Stimulated activated CD4-positive, alpha-beta T cell treated with anti-CD3 and anti-CD28 coated beads, Interleukin-1b, Interleukin-23, amount 100 ng/mL, for 24 hours (primary cell): ENCODE measurements at places on chromosomes 6 and 20.

- no peak for DNase-seq
These were observed 47.8 kb downstream of the ELOVL5 start for GRCh38 chr6:53300656-53301551.

DNA sequence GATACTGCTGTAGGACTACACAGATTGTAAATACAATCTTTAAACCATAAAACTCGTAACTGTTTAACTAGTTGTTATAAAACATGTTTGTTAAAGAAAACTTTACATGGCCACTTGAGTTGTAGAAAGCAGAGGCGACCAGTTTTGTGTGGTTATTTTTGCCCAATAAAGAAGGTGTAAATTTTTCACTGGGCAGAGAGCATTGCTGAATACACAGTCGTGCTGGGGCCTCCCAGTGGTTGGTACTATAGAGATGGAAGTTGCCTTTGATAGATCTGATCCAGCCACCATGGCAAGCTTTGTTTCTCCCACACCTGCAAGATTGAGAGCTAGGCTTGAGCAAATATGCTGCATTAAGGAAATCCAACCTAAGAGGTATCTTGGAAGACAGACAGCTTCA, 34.0 kb upstream of the YWHAB start:
- DNase-seq = no peak

GRCh38 chr20:64130876-64131275, 23.5 kb upstream of the NPBWR2 start:
- no peak for DNase-seq

DNA sequence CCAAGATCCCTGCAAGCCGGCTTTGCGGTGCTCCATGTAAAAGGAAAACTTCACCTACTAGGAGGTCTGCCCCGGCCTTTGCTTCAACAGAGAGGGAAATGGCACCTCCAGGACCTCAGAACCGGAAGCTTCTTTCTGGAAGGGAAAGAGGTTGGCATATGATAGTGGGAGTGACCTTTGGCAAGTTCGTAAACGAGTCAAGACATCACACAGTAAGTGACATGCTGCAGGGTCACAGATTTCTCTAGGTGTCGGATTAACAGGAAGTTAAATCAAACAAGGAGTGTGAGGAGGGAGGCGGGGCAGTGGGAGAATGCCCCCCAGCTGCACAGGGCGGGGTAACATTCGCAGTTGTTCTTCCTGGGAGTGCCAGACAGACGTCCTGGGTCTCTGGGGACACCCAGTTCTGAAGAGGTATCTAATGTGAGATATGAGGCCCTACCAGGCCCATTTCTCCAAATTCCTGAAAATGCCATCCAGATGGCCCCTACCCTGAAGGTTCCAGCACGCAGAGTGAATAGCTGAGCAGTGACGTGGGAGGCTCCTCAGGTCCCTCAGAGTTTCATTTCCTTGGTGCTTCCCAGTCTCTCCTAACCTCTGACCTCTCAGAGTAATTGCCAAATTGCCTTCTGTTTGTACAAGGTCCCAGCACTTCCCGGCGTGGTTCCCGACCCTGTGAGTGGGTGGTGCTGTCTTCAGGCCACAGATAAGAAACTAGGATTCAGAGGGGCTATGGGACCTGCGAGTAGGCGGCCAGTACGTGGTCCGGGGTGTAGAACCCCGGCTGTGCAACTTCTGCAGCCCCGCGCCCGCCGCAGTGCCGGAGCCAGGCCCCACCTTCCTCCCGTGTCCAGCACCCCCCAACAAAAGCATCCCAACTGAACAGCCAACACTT, 1.9 kb downstream of the RRBP1 start:
- no peak for DNase-seq

DNA sequence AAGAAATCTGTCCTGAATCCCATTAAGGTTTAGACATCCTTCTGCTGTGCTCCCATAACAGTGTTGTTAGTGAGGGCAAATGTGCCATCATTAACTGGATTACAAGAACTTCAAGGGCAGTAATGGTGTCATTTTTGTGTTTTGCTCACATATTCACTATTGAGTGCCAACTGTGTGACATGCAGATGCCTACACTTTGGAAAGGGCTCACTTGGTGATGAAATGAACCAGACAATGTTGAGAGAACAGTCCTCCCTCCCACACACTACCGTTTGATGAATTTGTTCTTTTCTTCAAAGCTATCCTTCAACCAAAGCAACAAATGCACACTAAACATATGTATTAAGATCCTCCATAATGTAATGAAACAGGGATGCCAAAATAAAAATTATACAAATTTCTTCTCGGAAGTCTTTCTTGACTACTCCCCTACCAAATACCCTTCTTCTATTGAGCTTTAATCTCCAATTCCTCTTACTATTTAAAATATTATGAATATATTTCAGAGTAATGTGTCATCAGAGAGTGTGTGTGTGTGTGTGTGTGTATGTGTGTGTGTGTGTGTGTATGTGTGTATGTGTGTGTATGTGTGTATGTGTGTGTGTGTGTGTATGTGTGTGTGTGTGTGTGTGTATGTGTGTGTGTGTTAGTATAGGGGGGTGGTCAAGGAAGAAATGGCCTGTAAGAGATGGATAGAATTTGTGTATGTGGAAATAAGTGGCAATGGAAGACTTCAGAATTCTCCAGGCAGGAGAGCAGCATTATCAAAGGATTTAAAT, 92.3 kb upstream of the ENPP5 start:
- no peak for DNase-seq

DNA sequence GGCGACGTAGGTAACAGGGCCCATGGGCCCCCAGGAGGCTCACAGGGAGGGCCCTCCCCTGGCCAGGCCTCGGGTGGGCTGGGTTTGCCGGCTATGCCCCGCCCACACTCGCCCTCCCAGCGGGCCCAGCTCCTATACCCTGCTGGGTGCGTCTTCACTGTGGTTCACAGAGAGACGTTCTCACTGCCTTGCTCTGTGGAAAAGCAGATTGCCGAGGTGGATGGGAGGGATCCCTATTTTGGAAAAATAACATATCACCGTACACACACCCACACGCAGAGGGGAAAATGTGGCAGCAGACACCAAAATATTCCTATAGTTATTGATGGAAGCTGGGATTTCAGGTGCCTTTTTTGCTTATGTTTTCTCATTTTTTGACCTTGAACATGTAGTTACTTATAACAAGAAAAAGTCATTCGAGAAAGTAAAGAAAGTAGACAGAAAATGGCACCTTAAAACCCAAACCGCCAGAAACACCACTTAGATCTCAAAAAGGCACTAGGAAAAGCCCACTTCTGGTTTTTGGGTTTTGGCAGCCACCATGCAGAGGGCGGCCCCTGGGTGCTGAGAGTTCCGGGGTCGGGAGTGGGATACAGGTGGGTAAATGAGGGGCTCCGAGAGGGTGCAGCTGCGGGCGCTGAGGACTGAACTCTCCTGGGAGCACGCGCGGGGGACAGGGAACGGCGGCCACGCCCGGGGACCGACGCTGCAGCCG, 49.4 kb downstream of the TMEM242 start:
- peak; percentile 52 for DNase-seq

DNA sequence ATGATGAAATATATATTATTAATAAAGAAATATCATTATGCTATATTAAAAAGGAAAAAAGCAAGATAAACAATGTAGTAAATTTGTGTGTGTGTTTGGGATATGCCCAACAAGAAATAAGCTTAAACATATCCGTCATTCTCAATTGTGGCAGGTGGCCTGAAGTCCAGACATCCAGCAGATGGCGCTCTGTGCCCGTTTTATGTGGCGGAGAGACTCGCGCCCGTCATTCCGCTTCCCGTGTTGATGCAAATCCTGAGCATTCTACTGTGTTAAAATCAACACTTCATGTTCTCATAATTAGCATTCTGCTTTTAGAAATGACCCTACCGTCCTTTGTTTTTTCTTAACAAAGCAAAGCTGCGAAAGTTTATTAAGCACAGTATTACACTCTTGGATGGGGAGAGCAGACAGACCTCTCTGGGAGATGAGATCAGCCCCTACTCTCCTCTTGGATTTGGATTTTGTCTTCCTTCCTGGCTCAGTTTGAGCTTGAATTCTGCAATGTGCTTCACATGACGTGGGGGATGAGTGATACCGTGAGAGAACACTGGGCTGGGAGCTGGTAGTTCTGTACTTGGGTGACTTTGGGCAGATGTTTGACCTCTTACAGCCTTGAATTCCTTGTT, 125.8 kb downstream of the MCHR2 start:
- DNase-seq = peak; percentile 57

GRCh38 chr6:125637207-125637606, 112.2 kb upstream of the HEY2 start:
- no peak for DNase-seq

- DNase-seq = no peak
These were observed 1.9 kb upstream of the HMGA1 start for GRCh38 chr6:34234667-34235306.

- DNase-seq = no peak
These were observed 52.4 kb upstream of the LYRM2 start for GRCh38 chr6:89690944-89691324.

GRCh38 chr20:47765691-47766594, 19.3 kb downstream of the SULF2 start:
- DNase-seq = no peak

- no peak for DNase-seq
These were observed 25.6 kb upstream of the ARMH2 start for GRCh38 chr6:24824142-24824938.

DNA sequence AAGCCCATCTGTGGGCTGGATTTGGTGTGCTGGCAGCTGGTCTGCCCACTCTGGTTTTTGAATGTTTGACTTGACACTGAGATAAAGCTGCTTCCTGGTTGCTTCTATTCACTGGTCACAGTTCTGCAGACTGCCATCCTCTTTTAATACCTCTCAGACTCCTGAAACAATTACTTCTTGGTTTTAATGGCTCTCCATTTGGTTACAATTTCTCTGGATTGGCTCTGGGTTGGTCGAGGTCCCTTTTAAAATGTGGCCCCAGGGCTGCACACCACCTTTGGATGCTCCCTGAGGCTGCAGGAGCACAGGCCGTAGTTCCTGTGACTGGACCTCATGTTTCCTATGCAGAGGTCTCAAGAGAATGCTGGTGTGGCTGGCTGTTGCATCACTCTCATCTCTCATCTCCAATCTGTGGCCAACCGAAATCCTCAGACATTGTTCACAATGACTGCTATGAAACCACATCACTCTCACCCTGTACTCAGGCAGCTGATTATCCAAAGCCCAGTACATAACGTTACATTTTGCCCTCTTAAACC, 98.5 kb downstream of the INSM1 start:
- DNase-seq = no peak

DNA sequence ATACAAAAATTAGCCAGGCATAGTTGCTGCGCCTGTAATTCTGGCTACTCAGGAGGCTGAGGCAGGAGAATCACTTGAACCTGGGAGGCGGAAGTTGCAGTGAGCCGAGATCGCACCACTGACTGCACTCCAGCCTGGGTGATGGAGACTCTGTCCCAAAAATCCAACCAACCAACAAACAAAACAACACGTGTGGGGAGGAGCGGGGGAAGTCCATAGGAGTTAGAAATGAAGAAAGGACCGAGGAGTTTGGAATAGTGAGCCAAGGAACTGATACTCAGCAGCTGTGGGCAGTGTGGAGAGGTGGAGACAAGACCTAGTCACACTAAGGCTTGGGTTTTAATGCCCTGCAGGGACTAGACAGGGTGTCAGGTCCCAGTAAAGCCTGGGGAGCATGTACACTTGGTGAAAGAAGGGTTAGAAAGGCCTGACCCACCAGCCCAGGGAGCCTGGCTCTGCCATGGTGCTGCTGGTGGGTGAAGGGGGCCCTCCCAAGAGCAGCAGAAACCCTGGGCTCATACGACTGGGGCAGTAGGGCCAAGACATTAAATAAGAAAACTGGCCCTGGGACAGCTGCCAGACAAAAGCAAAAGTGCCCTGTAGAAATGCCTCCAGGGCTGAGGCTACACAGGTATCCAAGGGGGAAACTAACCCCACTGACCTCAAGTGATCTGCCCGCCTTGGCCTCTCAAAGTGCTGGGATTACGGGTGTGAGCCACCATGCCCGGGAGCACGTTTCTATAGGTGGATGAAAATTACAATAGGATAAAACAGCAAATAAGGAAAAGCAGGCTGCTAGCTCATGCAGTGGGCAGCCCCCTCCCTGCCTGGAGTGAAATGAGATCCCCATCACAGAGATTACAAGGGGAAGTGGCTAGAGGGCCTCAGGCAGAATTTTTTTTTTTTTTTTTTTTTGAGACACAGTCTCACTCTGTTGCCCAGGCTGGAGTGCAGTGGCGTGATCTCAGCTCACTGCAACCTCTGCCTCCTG, 58.0 kb downstream of the MYH7B start:
- no peak for DNase-seq

DNA sequence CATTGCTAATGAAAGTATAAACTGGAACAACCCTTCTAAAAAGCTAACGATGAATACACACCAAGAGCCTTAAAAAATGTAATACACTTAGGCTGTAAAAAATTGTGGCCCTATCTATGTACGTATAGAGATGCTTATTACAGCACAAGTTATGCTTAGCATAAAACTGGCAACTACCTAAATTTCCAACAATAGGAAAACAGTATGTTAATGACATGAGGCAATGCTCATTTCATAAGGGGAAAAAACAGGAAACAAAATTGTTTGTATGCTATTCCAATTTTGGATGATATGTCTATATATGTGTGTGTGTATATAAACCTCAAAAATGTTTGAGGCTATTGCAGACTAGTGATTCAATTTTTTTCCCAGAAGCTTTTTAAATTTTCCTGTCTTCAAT, 82.5 kb downstream of the DTNBP1 start:
- DNase-seq = no peak

DNA sequence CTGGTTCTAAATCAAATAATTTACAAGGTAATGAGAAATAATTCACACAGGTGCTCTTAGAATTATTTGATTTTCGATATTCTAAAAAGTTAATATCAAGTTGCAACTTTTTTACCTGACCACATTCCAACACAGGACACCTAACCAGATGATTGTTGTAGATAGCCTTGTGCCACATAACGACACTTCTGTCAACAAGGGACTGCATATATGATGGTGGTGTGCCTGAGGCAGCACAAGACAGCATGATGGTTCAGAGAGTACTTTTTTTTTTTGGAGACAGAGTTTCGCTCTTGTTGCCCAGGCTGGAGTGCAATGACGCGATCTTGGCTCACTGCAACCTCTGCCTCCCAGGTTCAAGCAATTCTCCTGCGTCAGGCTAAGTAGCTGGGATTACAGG, 66.2 kb upstream of the TMEM30A start:
- no peak for DNase-seq

DNA sequence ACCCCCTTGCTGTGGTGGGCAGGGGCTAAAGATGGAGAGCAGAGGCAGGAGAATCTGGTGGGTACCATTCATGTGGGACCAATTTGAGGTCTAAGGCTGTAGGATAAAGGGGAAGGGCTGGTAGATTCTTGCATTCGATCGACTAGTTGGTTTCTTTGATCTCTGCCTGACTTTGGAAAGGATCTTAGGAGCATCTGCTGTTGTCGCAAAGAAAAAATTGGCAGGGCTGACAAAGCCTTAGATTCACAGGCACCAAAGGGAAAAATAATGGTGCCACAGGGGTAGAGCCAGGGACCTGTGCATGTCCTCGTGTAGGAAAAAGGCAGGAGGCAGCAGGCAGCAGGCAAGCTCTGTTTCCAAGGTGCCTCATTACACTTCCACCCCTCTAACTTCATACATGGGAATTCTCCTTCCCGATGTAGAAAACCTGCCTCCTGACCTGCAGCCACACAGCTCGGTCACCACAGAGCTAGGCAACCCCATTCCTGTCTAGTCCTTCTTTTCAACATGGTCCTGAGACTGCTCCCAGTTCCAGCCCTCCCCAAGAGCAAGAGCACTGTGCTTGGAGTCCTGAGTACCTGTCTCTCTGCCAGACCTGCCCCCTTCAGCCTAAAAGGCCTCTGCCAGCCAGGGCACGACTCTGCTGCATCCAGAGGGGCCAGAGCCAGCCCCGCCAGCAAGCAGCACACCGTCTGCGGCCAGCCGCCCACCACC, 71.9 kb downstream of the FGD2 start:
- no peak for DNase-seq

GRCh38 chr6:33771146-33772081, 17.5 kb downstream of the LEMD2 start:
- peak; percentile 46 for DNase-seq
